ENCODE measurements at places on chromosomes 2 and 18. TPM values are rescaled to one million over a fixed set of nuclear protein-coding genes. Genes with fewer than 3 reads are reported as not detected.

DNA sequence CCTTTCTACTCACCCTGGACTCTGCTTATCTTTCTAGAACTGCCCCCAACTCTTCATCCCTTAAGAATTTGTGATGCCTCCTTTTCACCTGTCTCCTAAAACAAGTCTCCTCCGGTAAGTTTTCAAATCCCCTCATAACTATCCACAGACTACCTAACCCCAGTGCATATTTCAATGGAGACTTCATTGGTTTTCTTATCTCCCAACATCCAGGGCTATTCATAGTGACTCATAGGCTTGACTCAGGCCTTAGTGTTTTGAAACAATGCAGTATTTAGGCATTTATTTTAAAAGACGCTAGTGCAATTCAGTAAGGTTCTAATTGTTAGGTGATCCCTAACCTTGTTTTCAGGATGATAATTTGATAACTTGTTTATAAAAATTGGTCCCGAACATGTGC, 399.2 kb downstream of the CPS1 start:
- peak; percentile 85 for DNase-seq

GRCh38 chr18:55179835-55180234, 220.6 kb upstream of the CCDC68 start:
- no peak for DNase-seq

- no peak for DNase-seq
These were observed 991.4 kb upstream of the CELF4 start for GRCh38 chr18:38557006-38557405.

DNA sequence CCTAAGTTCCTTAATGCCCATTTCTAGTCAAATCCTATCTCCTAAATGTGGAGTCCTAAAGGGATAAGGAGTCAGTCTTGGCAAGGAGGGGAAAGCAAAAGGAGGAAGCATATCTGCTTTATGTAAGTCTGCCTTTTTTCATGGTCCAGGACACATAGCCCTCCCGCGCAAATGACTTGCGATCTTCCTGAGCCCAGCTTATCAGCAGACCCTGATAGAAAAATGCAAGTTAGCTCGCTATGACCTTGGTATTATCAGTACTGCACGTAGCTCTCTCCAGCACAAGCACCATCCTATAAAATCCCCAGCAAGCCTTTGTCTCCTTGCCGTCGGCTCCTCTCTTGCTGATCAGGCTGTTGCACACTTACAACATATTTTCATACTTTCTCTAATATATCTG, 281.4 kb upstream of the KCNH7 start:
- no peak for DNase-seq

GRCh38 chr2:57075226-57075625, 891.4 kb downstream of the CCDC85A start:
- DNase-seq: no peak

- DNase-seq: no peak
These were observed 549.0 kb upstream of the PKDCC start for GRCh38 chr2:41498781-41499180.

- DNase-seq: no peak
These were observed 49.2 kb downstream of the LPIN1 start for GRCh38 chr2:11795590-11795989.

DNA sequence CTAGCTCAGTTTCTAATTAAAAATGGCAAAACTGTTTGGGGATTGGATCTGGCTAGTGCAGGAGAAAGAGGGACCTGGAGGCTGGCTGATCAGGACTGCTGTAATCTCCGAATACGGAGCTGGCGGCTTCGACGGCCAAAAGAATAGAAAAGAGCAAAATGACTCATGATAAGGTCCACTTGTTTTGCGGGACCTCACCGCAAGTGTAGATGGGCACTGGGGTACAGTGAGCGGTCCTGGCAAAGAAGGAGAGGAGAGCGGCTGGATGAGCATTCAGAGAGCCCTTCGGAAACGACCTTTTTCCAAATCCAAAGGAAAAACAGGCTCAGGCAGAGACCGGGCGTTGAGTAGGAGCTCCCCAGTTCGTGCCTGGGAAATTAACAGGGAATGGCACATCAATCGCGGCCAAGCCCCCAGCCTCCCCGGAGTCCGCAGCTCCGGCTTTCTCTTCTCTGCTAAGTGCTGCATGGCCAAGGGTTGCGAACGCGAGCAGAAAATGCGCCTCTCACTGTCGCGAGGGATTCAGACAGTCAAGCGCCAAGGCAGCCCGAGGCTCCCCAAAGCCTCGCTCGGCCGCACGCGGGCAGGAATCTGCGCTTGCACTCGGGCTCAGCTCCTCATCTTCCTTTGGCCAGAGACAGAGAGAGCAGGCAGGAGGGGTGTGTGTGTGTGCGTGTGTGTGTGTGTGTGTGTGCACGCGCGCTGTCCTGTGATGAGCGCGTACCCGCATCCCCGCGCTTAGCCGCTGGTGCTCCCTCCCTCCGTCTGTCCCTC, 1.8 kb downstream of the DCC start:
- DNase-seq: no peak

GRCh38 chr2:101089419-101089818, 61.8 kb downstream of the TBC1D8 start:
- no peak for DNase-seq

GRCh38 chr18:59865241-59865986, 34.4 kb upstream of the PMAIP1 start:
- no peak for DNase-seq

GRCh38 chr2:178193496-178193822, 853 bp upstream of the OSBPL6 start:
- DNase-seq: no peak

DNA sequence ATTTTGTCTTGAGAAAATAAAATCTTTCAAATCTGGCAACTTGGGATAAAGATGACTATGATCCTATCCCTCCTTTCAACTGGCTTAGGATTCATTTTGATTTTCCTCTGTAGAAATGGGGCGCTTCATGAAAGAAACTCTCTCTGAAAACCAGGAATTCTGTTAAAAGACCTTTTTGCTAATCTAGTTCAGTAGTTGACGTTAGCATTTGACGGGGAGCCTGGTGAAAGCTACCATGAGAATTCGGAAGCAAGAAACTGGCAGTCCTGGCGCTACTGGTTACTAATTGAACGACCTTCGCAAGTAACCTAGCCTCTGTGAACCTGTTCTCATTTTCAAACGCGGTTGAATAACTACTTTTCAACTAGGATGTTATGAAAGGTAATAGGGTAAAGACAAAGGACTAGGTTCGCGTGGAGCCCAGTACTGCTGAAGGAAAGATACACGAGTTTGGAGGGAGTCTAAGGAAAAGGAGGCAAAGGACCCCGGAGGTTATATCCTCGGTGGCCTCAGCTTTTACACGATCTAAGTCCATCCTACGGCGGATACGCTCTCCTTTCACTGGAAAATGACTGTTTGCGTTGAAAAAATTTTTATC, 604 bp upstream of the STK11IP start:
- no peak for DNase-seq

- DNase-seq: peak; percentile 5
These were observed 78.5 kb upstream of the CAB39 start for GRCh38 chr2:230634146-230634545.

FEV gene
- not detected for total RNA-seq

SLC9A2 gene
- total RNA-seq: under 0.01 TPM

GGCX gene
- 52.5 TPM for total RNA-seq

Measured in osteoblast (primary cell).